ENCODE measurements at places on chromosomes 6 and 20. TPM values are rescaled to one million over a fixed set of nuclear protein-coding genes. Genes with fewer than 3 reads are reported as not detected.
A peak's percentile ranks its signal among the peaks of the same experiment; 100 is the strongest.

GRCh38 chr20:20782231-20782630 lies 69.8 kb upstream of the RALGAPA2 start:
- H3K4me3 ChIP-seq = no peak overlapping the region
- H3K4me1 ChIP-seq = no peaks in the 10 kb centered on the region
- no peaks in the 10 kb centered on the region for H3K27me3 ChIP-seq

- H3K4me1 ChIP-seq = no peaks in the 10 kb centered on the region
- no peaks in the 10 kb centered on the region for H3K36me3 ChIP-seq
- no peaks in the 10 kb centered on the region for H3K27me3 ChIP-seq
- no peak overlapping the region for H3K4me3 ChIP-seq
Observed at GRCh38 chr6:97110626-97111025, 172.4 kb downstream of the MMS22L start.

- H3K27ac ChIP-seq = no peak overlapping the region
- no peaks in the 10 kb centered on the region for H3K27me3 ChIP-seq
- DNase-seq = no peak
Observed at GRCh38 chr20:33645072-33645358, 17.1 kb upstream of the C20orf144 start.

DNA sequence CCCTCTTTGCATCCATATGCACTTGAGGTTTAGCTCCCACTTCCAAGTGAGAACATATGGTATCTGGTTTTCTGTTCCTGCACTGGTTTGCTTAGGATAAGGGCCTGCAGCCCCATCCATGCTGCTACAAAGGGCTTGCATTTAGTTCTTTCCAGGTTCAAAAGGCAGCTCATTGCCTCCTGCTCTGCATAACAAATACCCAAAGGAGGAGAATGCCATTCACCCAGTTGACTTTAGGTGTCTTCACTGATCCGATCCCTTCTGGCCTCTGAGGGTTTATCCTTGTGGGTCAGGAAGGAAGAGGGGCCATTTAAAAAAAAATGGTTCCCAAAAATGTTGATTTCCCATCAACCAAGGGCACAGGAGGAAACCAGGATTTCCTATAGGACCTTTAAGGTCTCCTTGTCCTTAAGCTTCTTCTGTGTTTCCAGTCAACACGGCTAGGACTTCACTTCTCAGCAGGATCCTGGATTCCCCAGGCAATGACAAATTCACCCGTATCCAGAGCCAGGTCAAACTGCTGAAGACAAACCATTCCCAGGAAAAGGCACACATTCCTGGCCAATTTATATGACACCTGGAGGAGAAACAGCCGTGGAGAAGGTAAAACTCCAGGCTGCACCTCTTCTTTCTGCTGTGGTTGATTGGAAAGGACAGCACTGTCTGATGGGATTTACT lies 447.7 kb upstream of the CDH4 start:
- H3K36me3 ChIP-seq = no peaks in the 10 kb centered on the region
- no peak overlapping the region for H3K4me3 ChIP-seq
- DNase-seq = no peak

- H3K27ac ChIP-seq = no peak overlapping the region
- no peaks in the 10 kb centered on the region for H3K27me3 ChIP-seq
- no peak overlapping the region for H3K4me3 ChIP-seq
- DNase-seq = no peak
- H3K36me3 ChIP-seq = no peaks in the 10 kb centered on the region
Observed at GRCh38 chr6:129046526-129046925, 163.6 kb downstream of the LAMA2 start.

GRCh38 chr20:33159713-33160112 lies 8.2 kb upstream of the BPIFA2 start:
- DNase-seq = no peak
- H3K27me3 ChIP-seq = peaks cover 38% of the 10 kb centered on the region
- no peak overlapping the region for H3K27ac ChIP-seq

DNA sequence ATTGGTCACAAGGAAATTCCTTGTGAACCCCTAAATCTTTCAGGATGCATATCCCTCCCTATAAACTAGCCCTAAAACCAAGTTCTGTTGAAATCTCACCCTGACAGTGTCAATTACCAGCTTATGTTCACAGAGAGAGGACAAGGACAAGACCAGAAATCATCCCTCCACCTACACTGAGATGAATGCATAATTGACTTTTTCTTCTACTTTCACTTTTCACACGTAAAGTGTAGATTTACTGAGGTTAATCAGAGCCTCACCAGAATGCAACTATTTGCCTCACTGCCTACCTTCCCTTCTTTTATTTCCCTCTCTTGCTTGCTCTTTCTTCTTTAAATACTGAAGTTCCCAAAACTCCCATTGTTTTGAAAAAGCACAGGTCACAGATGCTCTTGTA lies 15.3 kb upstream of the NKAIN2 start:
- H3K36me3 ChIP-seq = no peaks in the 10 kb centered on the region
- H3K4me1 ChIP-seq = no peaks in the 10 kb centered on the region
- no peaks in the 10 kb centered on the region for H3K27me3 ChIP-seq
- no peak for DNase-seq

GRCh38 chr6:157602521-157603295 lies 220.3 kb upstream of the SNX9 start:
- H3K4me3 ChIP-seq = no peak overlapping the region
- no peak for DNase-seq
- H3K27me3 ChIP-seq = no peaks in the 10 kb centered on the region
- H3K4me1 ChIP-seq = no peaks in the 10 kb centered on the region
- no peak overlapping the region for H3K27ac ChIP-seq
- no peaks in the 10 kb centered on the region for H3K36me3 ChIP-seq

DNA sequence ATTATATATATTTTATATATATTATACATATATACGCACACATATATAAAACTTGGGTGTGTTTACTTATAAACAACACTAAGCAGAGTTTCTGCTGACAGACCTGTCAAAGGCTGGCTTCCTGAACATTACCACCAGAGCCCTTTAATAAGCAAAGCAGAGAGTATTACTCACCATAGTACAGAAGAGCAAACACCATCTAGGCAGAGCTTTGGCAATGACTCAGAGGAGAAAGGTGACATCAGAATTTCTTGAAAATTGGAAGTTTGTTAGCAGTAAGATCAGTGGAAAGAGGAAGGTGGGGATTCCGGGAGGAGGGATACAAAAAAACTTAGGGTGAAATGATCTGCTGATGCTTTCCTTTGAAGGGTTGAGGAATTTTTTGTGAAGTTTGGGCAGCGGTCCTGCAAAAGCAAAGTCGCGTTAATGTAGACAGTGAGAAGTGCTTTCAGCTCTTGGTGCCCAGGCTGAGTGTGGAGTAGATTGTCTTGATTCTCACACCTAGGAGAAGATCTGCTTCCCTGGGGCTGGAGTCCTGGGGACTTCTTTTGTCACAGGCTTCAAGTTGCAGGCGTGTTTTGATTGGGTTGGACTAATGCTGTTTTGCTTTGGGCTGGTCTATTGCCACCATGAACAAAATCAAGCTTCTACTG lies 109.6 kb upstream of the BACH2 start:
- no peak overlapping the region for H3K27ac ChIP-seq
- DNase-seq = peak; percentile 32
- peaks cover 21% of the 10 kb centered on the region for H3K4me1 ChIP-seq
- no peaks in the 10 kb centered on the region for H3K27me3 ChIP-seq
- H3K4me3 ChIP-seq = no peak overlapping the region
- H3K36me3 ChIP-seq = no peaks in the 10 kb centered on the region

- H3K36me3 ChIP-seq = no peaks in the 10 kb centered on the region
- H3K4me1 ChIP-seq = no peaks in the 10 kb centered on the region
- no peak overlapping the region for H3K4me3 ChIP-seq
- no peak overlapping the region for H3K27ac ChIP-seq
Observed at GRCh38 chr20:22586645-22587310, 2.4 kb upstream of the FOXA2 start.

GRCh38 chr6:96657344-96657743 lies 94.4 kb downstream of the FHL5 start:
- no peak overlapping the region for H3K4me3 ChIP-seq
- H3K27me3 ChIP-seq = no peaks in the 10 kb centered on the region
- H3K36me3 ChIP-seq = no peaks in the 10 kb centered on the region
- H3K4me1 ChIP-seq = no peaks in the 10 kb centered on the region
- no peak overlapping the region for H3K27ac ChIP-seq

DNA sequence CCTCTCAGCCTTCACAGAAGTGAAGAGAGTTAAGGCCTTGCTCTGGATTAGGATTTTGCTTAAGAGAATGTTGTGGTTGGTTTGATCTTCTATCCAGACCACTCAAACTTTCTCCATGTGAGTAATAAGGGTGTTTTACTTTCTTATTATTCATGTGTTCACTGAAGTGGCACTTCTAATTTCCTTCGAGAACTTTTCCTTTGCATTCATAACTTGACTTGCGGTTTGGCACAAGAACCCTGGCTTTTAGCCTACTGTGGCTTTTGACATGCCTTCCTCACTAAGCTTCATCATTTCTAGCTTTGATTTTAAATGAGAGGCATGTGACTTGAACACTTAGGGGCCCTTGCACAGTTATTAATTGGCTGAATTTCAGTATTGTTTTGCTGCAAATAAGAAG lies 166.1 kb upstream of the OPRM1 start:
- H3K4me1 ChIP-seq = no peaks in the 10 kb centered on the region
- H3K4me3 ChIP-seq = no peak overlapping the region
- H3K27me3 ChIP-seq = no peaks in the 10 kb centered on the region

- no peak for DNase-seq
- no peaks in the 10 kb centered on the region for H3K4me1 ChIP-seq
- no peaks in the 10 kb centered on the region for H3K27me3 ChIP-seq
Observed at GRCh38 chr20:24683676-24684075, 214.2 kb downstream of the SYNDIG1 start.

GRCh38 chr20:56956534-56956933 lies 309.9 kb downstream of the BMP7 start:
- no peaks in the 10 kb centered on the region for H3K4me1 ChIP-seq
- no peak overlapping the region for H3K27ac ChIP-seq
- H3K36me3 ChIP-seq = no peaks in the 10 kb centered on the region
- no peak overlapping the region for H3K4me3 ChIP-seq
- no peak for DNase-seq

GRCh38 chr6:169342710-169343109 lies 89.1 kb upstream of the THBS2 start:
- peaks cover 10% of the 10 kb centered on the region for H3K4me1 ChIP-seq
- DNase-seq = no peak
- H3K27me3 ChIP-seq = no peaks in the 10 kb centered on the region
- H3K36me3 ChIP-seq = no peaks in the 10 kb centered on the region
- H3K4me3 ChIP-seq = no peak overlapping the region

DNA sequence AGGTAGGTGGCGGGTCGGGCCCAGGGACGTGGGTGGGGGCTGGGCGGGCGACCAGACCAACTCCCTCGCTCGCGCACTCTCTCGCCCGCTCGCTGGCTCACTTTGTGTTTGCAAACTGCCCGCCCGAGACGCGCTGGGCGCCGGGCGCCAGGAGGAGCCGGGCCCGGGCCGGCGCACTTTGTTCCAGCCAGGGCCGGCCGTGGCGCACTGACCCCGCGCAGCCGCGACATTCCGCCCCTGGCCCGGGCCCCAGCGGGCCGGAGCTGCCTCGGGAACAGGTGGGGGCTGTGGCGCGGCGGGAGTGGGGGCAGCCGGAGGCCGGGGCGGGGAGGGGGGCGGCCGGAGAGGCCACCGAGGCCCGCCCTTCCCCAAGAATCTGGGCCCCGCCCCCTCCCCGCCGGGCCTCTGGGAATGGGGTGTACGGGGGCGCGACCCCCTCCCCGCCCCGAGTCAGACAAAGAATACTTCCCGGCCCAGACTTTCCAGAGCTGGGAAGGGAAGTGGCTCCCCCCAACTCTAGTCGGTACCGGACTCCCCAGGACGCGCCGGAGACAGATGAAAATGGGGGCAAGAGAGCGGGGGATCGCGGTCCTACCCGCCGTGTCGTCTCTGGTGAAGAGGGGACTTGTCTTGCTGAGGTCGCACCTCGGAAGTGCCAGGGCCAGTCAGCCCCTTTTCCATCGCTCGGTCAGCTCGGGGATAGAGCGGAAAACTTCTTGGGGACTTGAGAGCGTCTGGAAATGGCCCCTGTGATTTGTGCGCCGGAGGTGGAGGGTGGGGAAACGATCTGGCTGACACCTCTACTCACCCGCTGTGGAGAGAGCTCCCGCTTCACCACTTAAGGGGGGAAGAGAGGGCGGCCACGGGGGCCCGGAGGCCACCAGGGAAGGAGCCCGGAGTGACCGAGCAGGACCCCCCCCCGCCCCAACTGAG lies 951 bp downstream of the FOXP4 start:
- peak overlapping the region; percentile 81 for H3K4me3 ChIP-seq
- H3K36me3 ChIP-seq = 0 out of 2 replicates have a peak, but pooled peaks cover 3% of the 10 kb centered on the region
- peaks cover 17% of the 10 kb centered on the region for H3K4me1 ChIP-seq
- peak overlapping the region; percentile 70 for H3K27ac ChIP-seq
- no peak for DNase-seq

DNA sequence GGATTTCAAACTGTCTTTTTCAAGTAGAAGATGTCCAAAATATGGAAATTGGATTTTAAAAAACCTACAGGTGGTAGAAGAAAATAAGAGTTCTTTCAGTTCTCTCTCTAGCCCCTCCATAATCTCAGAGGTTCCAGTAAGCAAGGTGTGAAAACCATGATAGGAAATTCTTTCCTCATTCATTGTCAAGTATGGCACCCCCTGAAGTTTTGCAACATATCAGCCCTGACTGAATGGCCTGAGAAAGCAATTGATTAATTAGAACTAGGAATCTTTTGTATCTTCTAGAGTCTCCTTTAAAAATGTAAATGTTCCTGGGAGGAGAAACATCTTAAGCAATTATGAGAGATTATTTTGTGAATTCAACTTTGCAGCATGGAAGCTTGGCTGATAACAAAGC lies 198.7 kb upstream of the STXBP5 start:
- no peak for DNase-seq
- no peaks in the 10 kb centered on the region for H3K27me3 ChIP-seq
- H3K27ac ChIP-seq = no peak overlapping the region
- no peak overlapping the region for H3K4me3 ChIP-seq
- no peaks in the 10 kb centered on the region for H3K36me3 ChIP-seq

- no peaks in the 10 kb centered on the region for H3K27me3 ChIP-seq
- no peaks in the 10 kb centered on the region for H3K4me1 ChIP-seq
- H3K27ac ChIP-seq = no peak overlapping the region
- H3K36me3 ChIP-seq = no peaks in the 10 kb centered on the region
Observed at GRCh38 chr6:95882371-95882770, 133.4 kb upstream of the FUT9 start.

- no peaks in the 10 kb centered on the region for H3K36me3 ChIP-seq
- no peak overlapping the region for H3K4me3 ChIP-seq
- DNase-seq = no peak
- no peak overlapping the region for H3K27ac ChIP-seq
Observed at GRCh38 chr6:129903082-129903481, 42.0 kb upstream of the TMEM244 start.

- H3K27me3 ChIP-seq = no peaks in the 10 kb centered on the region
- H3K4me3 ChIP-seq = no peak overlapping the region
- H3K4me1 ChIP-seq = no peaks in the 10 kb centered on the region
- no peak overlapping the region for H3K27ac ChIP-seq
- H3K36me3 ChIP-seq = peaks cover 23% of the 10 kb centered on the region
- no peak for DNase-seq
Observed at GRCh38 chr20:64027981-64028685, 7.8 kb upstream of the C20orf204 start.

The ULBP2 gene
- 10.2 TPM for total RNA-seq

The ETV7 gene
- total RNA-seq = 1.0 TPM

The CST4 gene
- total RNA-seq = not detected

The STMND1 gene
- not detected for total RNA-seq

The SLC17A3 gene
- total RNA-seq = not detected

The SPEF1 gene
- total RNA-seq = 0.93 TPM

The DDAH2 gene
- 43.4 TPM for total RNA-seq

The ADGRF5 gene
- total RNA-seq = 0.17 TPM

The OR12D3 gene
- total RNA-seq = not detected

The BMP6 gene
- total RNA-seq = 1.6 TPM

The ARMC12 gene
- total RNA-seq = 0.79 TPM

The POLH gene
- total RNA-seq = 20.6 TPM

Data from HCT116 (cell line).